ENCODE measurements at places on chromosomes 5 and 9. TPM values are rescaled to one million over a fixed set of nuclear protein-coding genes. Genes with fewer than 3 reads are reported as not detected.

- H3K4me3 ChIP-seq, result no peak overlapping the region
- H3K36me3 ChIP-seq, result no peaks in the 10 kb centered on the region
- no peaks in the 10 kb centered on the region for H3K4me1 ChIP-seq
- H3K27me3 ChIP-seq, result peaks cover 38% of the 10 kb centered on the region
- no peak overlapping the region for H3K27ac ChIP-seq
Observed at GRCh38 chr5:135833961-135834638, 363 bp upstream of the SLC25A48 start.

DNA sequence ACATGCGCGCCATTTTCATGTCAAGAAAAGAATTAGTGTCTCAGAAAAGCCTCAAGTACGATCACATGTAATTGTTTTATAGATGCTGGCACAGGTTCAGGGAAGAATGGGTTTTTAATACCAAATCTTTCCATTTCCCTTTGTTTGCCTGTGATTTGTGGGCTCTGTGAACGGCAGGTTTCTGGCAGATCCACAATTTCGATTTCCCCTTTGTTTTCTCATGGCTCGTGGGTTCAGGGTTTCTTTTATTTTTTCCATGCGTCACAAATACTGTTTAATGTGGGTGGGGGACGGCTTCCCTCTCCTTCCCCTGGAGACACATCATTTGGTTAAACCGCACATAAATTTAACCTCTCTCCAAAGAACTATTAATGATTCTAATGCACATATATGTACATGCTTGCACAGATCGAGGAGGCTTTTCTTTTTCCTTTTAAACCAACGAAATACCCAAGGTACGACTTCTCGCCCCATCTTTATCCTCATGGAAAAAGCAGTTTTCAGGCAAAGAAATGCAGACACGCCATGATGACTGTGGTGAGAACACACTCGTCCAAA lies 195.9 kb downstream of the SLIT3 start:
- no peak for DNase-seq
- H3K36me3 ChIP-seq, result no peaks in the 10 kb centered on the region
- no peaks in the 10 kb centered on the region for H3K4me1 ChIP-seq
- H3K27me3 ChIP-seq, result peaks cover 3% of the 10 kb centered on the region
- no peak overlapping the region for H3K27ac ChIP-seq

GRCh38 chr9:84556556-84556955 lies 113.0 kb upstream of the NTRK2 start:
- H3K36me3 ChIP-seq, result no peaks in the 10 kb centered on the region
- H3K4me3 ChIP-seq, result no peak overlapping the region
- H3K4me1 ChIP-seq, result no peaks in the 10 kb centered on the region
- H3K27ac ChIP-seq, result no peak overlapping the region
- DNase-seq, result no peak

DNA sequence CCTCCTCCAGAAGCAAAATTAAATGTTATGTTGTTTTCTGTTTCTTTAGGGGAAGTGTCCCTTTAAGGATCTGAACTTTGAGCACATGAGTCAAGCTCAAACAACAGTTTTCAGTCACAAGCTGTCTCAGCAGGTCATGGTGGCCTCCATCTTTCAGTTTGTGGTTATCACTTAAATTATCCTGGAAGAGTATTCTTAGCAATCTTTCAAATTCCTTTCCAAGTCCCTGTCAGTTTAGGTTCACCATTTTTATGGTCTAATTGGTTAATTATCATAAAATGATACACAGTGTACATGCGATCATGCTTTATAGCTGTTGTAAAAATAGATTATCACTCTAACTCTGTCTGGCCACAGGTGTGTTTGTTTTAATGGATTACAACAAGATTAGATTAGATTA lies 43.1 kb upstream of the SELENOP start:
- no peaks in the 10 kb centered on the region for H3K36me3 ChIP-seq
- H3K27ac ChIP-seq, result no peak overlapping the region
- H3K4me1 ChIP-seq, result no peaks in the 10 kb centered on the region
- H3K27me3 ChIP-seq, result peaks cover 2% of the 10 kb centered on the region
- no peak for DNase-seq

The C6 gene
- total RNA-seq, result not detected

The FCN2 gene
- total RNA-seq, result not detected
